ENCODE measurements at places on chromosomes 11 and 22.

- no peak for DNase-seq
- no peak overlapping the region for H3K4me3 ChIP-seq
- H3K27ac ChIP-seq, result no peak overlapping the region
- no peaks in the 10 kb centered on the region for H3K27me3 ChIP-seq
- H3K4me1 ChIP-seq, result peaks cover 9% of the 10 kb centered on the region
- peaks cover 66% of the 10 kb centered on the region for H3K36me3 ChIP-seq
These were observed 7.4 kb downstream of the SPCS2 start for GRCh38 chr11:74956397-74957015.

- H3K4me3 ChIP-seq, result no peak overlapping the region
- H3K27ac ChIP-seq, result no peak overlapping the region
- H3K4me1 ChIP-seq, result no peaks in the 10 kb centered on the region
These were observed 38.4 kb downstream of the MOB2 start for GRCh38 chr11:1447845-1448825.

- H3K4me3 ChIP-seq, result no peak overlapping the region
- no peak overlapping the region for H3K27ac ChIP-seq
- DNase-seq, result no peak
These were observed 10.7 kb downstream of the DGCR8 start for GRCh38 chr22:20090730-20091240.

- no peak for DNase-seq
- H3K4me3 ChIP-seq, result no peak overlapping the region
- H3K27ac ChIP-seq, result no peak overlapping the region
These were observed 17.2 kb downstream of the MYEOV start for GRCh38 chr11:69310934-69311766.

DNA sequence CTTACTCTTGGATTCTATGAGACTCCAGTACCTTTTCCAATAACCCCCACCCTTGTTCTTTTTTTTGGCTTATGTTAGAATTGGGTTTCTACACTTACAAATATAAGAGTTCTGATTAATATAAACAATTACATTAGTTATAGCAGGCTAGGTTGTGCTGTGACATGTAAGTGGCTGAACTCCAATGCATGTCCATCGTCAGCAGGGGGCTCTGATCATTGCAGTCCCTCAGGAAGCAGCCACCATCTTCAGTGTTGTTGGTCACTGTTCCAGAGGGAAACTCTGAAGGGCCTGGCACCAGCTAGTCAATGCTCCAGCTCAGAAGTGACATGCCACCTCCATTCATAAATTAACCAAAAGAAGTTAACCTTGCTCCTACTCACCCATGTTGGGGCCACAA lies 5.6 kb downstream of the LIPT2 start:
- H3K4me1 ChIP-seq, result peaks cover 18% of the 10 kb centered on the region
- H3K4me3 ChIP-seq, result no peak overlapping the region
- no peak for DNase-seq
- H3K27ac ChIP-seq, result no peak overlapping the region
- H3K36me3 ChIP-seq, result peaks cover 14% of the 10 kb centered on the region

DNA sequence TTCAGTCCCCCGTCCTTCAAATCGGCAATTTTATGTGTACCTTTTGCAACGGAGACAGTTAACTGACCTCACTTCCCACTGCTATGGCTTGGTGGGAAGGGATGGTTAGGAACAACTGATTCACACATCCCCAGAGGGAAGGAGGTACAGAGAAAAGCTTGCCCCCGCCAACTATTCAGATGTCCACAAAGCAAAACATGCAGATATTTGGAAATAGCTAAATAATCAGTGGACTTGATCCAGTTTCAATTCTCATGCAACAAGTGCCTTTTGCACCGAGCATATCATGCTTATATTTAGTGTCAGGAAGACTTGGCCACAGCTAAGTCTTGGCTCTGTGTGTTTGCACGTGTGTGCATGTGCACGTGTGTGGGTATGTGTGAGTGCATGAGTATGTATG lies 144.6 kb downstream of the SNX19 start:
- H3K36me3 ChIP-seq, result no peaks in the 10 kb centered on the region
- H3K4me3 ChIP-seq, result no peak overlapping the region
- no peak for DNase-seq
- peaks cover 3% of the 10 kb centered on the region for H3K27me3 ChIP-seq
- peaks cover 59% of the 10 kb centered on the region for H3K4me1 ChIP-seq

DNA sequence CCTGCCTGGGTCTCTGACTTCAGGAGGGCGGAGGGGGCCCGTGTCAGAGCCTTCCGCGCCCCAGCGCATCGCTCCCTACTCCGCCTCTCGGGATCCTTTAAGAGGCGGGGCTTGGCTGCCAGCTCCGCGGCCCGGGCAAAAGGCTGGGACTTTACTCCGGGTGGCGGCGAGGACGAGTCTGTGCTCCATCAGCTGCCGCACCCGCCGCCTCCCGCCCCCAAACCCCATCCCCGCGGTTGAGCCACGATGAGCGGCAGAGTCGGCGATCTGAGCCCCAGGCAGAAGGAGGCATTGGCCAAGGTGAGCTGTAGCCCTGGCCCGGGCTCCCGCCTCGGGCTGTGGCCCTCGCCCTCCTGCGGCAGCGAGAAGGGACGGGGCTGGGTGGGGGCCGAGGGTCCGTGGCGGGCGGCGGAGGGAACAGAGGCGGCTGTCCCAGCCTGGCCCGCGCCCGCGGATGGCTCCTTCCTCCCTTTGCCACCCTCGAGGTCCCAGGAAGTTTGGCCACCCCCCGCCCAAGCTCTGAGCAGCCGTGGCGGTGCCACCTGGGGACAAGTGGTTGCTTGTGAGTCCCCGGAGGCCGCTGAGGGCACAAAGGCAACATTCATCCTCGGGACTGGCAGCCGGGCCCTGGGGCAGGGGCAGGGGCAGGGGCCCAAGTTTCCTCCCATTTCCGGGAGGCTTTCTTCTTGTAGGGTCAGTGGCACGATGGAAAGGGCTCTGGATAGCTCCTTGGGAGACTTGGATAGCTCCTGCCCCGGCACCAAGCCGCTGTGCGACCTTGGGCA lies at the start of gene SEC14L2:
Gene SEC14L2 (plus strand): TSS at position 148 of the 785 bp plus-strand sequence. CDS start 99 bp downstream, at position 247.
- DNase-seq, result peak; percentile 76
- H3K4me3 ChIP-seq, result peak within 1 kb of the TSS; percentile 84
- no peaks in the 10 kb centered on the region for H3K36me3 ChIP-seq
- H3K4me1 ChIP-seq, result peaks cover 60% of the 10 kb centered on the region
- no peak within 1 kb of the TSS for H3K27ac ChIP-seq

DNA sequence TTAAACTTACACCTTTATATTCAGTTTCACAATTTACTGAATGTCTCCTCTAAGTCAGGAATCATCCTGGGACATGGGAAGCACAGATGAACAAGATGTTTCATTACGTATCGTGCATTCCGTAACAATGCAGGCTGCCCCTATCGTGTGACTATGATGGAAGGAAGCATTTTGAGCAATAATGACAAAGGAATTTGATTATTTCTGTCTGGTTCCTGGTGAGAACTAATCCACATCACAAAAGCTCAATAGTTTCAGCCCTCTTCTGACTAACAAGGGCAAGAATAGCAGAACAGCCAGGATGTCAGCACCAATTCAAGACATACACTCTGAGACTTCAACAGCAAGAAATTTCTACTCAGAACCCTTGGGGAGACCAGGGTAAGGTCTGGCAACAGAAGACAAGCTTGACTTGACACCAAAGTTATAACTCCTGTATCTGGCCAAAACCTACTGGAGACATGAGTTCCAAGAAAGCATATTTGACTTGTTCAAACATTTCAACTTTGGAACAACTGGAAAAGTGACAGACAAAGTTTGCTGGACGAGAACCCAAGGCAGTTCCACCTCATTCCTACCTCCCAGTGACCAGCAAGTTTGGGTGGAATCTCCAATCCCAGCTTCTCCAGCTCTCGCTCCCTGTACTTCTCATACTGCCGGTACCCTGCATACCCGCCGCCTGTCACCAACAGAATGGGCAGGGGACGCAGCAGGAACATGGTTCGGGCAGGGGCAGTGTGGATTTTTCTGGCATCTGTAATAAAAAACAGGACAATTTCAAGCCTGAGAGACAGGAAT lies 14.3 kb downstream of the PISD start:
- H3K27ac ChIP-seq, result no peak overlapping the region
- no peak overlapping the region for H3K4me3 ChIP-seq
- no peaks in the 10 kb centered on the region for H3K27me3 ChIP-seq

GRCh38 chr11:88886796-88887195 lies 179.0 kb downstream of the GRM5 start:
- H3K4me3 ChIP-seq, result no peak overlapping the region
- H3K36me3 ChIP-seq, result no peaks in the 10 kb centered on the region

DNA sequence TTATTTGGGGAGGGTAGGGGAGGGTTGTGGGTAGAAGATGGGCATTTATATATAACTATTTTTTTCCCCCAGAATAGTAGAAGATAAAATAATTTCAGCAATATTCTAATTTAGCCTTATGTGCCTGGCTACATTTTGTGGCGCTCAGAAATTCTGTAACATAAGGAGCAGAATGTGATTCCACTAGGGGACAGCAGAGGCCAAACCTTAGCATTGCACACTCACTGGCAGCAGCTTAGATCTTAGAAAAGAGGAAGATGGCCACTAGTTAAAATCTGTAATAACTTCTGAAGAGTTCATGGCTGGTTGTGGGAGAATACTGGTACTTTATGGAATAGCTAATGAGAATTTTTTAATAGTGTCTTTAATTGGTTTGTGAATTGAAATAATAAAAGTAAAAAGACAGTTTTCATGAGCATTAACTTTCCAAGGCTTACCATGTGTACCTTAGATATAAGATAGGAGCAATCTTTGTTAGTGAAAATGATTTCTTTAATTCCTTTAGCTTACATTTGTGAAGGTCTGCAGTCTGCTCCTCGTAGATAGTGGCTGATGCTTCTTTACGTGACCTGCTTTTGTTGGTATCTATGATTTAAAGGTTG lies 33.1 kb downstream of the DDX10 start:
- peak; percentile 42 for DNase-seq
- H3K36me3 ChIP-seq, result peaks cover 54% of the 10 kb centered on the region
- H3K27ac ChIP-seq, result no peak overlapping the region
- H3K27me3 ChIP-seq, result no peaks in the 10 kb centered on the region
- peaks cover 8% of the 10 kb centered on the region for H3K4me1 ChIP-seq
- no peak overlapping the region for H3K4me3 ChIP-seq

GRCh38 chr22:37259540-37260029 lies 15.5 kb upstream of the RAC2 start:
- no peak overlapping the region for H3K27ac ChIP-seq
- H3K27me3 ChIP-seq, result peaks cover 74% of the 10 kb centered on the region
- DNase-seq, result peak; percentile 51

DNA sequence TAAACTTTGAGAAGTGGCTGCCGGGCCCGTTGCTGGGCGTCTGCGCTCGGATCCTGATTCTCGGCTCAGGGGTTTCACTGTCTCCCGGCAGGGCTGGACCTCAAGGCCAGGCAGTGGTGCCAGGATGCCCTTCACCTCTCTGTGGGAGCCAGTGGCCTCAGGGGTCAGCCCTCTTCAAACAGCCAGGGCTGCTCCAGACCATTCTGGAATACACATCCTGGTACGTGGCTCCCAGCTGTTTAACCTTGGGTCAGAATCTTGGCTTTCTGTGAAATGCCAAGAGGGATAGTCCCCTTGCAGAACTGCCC lies 70.5 kb downstream of the MPPED1 start:
- no peaks in the 10 kb centered on the region for H3K36me3 ChIP-seq
- no peak overlapping the region for H3K4me3 ChIP-seq
- H3K27me3 ChIP-seq, result peaks cover 6% of the 10 kb centered on the region

GRCh38 chr22:42493393-42493792 lies 26.2 kb downstream of the RRP7A start:
- no peaks in the 10 kb centered on the region for H3K36me3 ChIP-seq
- H3K4me1 ChIP-seq, result peaks cover 21% of the 10 kb centered on the region
- DNase-seq, result no peak
- no peak overlapping the region for H3K4me3 ChIP-seq

- peaks cover 37% of the 10 kb centered on the region for H3K4me1 ChIP-seq
- H3K4me3 ChIP-seq, result peak overlapping the region; percentile 94
- peak overlapping the region; percentile 100 for H3K27ac ChIP-seq
- H3K36me3 ChIP-seq, result peaks cover 36% of the 10 kb centered on the region
- peaks cover 3% of the 10 kb centered on the region for H3K27me3 ChIP-seq
- DNase-seq, result no peak
These were observed 842 bp downstream of the ARFGAP2 start for GRCh38 chr11:47175746-47176327.

DNA sequence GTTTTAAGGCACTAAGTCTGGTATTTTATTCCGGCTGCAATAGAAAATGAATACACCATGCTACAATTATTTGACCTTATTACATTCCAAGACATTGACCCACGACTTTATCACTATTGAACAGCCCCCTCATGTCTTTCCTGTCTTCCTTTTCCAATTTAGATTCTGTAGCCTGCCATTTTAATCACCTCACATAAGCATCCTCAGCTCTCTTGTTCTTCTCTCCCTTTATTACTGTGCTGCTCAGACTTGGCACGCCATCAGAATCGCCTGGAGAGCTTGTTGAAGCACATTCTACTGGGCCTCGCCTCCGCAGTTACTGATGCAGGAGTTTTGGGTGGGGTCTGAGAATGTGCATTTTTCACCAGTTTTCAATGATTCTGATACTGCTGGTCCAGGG lies 38.7 kb upstream of the SWAP70 start:
- DNase-seq, result no peak
- peaks cover 3% of the 10 kb centered on the region for H3K27me3 ChIP-seq
- peaks cover 35% of the 10 kb centered on the region for H3K4me1 ChIP-seq
- peaks cover 11% of the 10 kb centered on the region for H3K36me3 ChIP-seq
- no peak overlapping the region for H3K27ac ChIP-seq

GRCh38 chr22:37112084-37112728 lies 2.7 kb upstream of the TMPRSS6 start:
- peaks cover 27% of the 10 kb centered on the region for H3K27me3 ChIP-seq
- H3K4me1 ChIP-seq, result peaks cover 32% of the 10 kb centered on the region
- no peak overlapping the region for H3K27ac ChIP-seq
- H3K4me3 ChIP-seq, result no peak overlapping the region
- DNase-seq, result no peak

GRCh38 chr22:38981005-38981991 lies 849 bp upstream of the APOBEC3B start:
- peaks cover 12% of the 10 kb centered on the region for H3K27me3 ChIP-seq
- H3K27ac ChIP-seq, result no peak overlapping the region
- H3K4me1 ChIP-seq, result peaks cover 20% of the 10 kb centered on the region
- peaks cover 13% of the 10 kb centered on the region for H3K36me3 ChIP-seq
- no peak overlapping the region for H3K4me3 ChIP-seq

- no peak overlapping the region for H3K4me3 ChIP-seq
- peaks cover 21% of the 10 kb centered on the region for H3K4me1 ChIP-seq
- peaks cover 30% of the 10 kb centered on the region for H3K27me3 ChIP-seq
- H3K27ac ChIP-seq, result no peak overlapping the region
- peak; percentile 28 for DNase-seq
These were observed 20.5 kb downstream of the GAL start for GRCh38 chr11:68704887-68705286.
